ENCODE measurements at places on chromosomes 11 and 22.
A peak's percentile ranks its signal among the peaks of the same experiment; 100 is the strongest.

DNA sequence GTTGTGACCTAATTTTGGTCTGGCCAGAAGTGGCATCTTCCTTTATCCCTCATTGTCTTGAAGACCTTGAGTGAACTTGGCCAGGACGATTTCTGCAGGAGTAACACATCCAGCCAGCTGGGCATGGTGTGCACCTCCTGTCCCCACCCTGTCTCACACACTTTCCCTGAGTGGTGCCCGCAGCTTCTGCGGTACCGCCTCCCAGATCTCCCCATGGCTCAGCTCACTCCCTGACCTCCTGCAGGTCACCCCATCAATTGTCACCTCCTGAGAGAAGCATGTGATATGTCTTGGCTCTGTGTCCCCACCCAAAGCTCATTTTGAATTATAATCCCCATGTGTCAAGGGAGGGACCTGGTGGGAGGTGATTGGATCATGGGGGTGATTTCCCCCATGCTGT is 50.2 kb upstream of the TP53I11 start:
- no peak for DNase-seq

DNA sequence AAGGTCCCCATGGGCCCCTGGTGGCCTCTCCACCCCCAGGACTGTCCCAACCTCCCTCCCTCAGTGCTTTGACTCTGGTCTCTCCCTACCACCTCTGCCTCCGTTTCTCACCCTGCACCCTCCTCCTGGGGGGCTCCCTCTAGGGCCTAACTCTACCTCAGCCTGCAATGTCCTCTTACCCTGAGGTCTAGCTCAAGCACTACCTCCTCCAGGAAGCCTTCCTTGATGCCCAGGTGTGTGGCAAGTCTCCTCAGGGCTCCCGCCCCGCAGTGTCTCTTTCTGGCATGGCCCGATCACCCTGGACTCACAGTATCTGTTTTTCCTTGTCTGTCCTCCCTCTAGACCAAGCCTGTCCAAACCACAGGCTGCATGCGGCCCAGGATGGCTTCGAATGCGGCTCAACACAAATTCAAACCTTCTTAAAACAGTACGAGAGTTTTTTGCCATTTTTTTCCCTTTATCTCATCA is 90.8 kb downstream of the PHF21B start:
- no peak for DNase-seq

DNA sequence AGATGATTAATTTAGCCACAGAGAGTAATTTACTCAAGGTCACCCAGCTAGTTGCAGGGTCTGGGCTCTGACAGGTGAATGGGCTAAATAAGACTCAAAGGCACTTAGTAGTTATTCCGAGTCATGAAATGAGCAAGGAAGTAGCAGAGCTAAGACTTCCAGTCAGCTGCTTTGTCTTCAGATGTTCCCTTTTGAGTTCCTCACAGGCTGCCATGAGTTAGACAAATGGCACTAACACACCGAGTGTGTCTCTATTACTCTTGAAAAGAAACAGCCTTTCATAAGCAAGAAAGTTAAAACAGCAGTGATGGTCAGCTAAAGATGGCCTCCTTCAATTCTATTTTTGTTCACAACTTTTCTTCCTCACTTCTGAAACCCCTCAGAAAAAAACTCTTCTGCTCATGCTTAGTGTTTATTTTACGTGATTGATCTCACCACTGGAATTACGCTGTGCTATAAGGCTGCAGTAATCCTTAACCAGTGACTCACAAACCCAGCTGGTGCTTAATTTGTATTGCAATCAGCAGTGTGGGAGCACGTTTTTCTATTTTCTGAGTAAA is 389.1 kb downstream of the AASDHPPT start:
- no peak for DNase-seq

- DNase-seq = no peak
These were observed 20.5 kb downstream of the MRE11 start for GRCh38 chr11:94472916-94473799.

DNA sequence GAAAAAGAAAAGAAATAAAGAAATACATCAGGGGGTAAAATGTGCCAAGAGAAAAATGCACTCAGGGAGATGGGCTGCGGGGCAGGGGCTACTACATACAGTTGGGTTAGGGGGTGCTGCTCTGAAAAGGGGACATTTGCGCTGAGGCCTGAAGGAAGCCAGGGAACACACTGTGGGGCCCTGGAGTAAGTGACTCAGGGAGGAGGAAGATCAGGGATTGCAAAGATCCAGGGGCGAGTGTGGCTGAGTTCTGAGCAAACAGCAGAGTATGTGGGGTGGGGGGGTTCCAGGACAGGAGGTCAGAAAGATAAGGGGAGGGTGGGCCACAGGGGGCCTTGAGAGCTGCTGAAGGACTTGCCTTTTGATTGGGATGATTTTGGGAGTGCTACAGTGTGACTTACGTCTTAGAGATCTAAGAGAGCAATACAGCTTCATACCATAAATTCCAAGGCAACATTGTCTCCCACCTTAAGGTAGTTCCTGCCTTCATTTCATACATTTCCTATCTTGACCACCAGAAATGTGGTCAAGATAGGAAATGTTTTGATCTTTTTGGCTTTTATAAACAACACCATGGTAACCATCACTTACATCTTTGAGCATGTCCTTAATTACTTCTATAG is 5.8 kb downstream of the A4GALT start:
- no peak for DNase-seq

DNA sequence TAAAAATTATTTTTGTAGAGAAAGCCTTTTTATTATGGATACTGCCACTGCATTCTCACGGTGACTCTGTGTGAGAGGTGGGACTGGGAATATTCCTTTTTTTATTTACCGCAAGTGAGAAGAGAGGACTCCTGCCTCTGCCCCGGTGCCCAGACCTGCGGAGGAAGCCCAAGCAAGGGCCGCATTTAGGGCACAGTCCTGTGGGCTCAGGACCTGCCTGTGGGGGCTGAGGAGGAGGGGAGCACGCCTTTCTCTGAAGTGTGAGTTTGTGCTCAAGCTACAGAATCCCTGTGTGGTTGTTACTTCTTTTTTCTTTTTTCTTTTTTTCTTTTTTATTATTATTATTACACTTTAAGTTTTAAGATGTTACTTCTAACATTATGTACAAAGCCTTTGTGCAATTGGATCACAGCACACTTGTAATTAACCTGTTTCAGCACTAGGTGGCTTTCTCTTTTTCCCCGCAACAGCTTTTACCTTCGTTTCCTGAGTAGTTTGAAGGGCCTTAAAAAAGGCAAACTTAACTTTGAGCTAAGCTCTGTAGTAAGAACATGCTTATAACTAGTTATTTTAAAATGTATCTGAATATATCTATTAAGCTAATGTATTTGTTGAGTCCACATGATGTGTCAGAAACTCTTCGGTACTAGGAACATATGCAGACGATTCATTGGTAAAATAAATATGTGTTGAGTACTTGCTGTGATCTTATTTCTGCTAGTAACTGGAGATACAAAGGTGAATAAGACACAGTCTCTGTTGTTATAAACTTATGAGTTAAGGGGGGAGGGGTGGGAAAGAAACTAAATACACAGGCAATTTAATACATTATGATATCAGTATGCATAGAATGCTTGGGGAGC is 18.3 kb downstream of the AMOTL1 start:
- no peak for DNase-seq

- DNase-seq = no peak
These were observed 21.3 kb upstream of the CWF19L2 start for GRCh38 chr11:107478922-107479321.

DNA sequence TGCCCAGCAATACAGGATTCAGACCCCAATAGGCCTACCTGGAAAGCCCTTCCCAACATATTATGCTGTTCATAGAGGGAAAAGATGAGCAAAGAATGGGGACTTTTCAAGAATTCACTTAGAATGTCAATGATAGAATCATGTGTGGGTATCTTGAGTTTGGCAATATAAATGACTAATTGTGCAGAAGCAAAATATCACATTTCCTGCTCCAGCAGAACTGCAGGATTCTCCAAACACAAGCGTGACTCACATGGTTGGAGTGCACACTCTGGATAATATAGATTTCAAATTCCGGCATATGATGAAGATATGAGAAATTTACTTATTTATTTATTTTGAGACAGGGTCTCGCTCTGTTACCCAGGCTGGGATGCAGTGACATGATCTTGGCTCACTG is 12.5 kb upstream of the APOL5 start:
- DNase-seq = no peak

GRCh38 chr11:71119656-71120269 is 132.6 kb downstream of the SHANK2 start:
- no peak for DNase-seq

DNA sequence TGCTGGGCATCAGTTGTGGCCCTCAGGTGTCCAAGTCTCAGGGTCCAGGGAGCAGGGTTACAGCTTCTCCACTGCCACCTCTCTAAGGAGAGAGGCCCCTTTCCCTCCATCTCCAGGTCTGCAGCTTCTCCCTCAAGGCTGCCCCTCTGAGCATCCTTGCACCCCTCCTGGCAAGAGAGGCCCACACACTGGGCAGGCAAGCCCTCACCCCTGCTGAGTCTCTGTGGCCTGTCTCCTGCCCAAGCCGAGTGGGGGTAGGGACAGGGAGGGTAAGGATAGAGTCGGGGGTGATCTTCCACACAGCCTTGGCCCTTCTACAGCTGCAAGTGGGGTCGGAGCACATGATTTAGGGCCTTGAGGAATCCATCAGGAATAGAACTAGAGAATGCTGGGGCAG is 76.6 kb downstream of the ST3GAL4 start:
- no peak for DNase-seq

GRCh38 chr11:10619131-10619680 is 50.7 kb upstream of the LYVE1 start:
- DNase-seq = peak; percentile 62

- no peak for DNase-seq
These were observed 326.2 kb upstream of the PDGFD start for GRCh38 chr11:104490182-104490581.

- DNase-seq = no peak
These were observed 37.2 kb downstream of the CELSR1 start for GRCh38 chr22:46500201-46500600.

DNA sequence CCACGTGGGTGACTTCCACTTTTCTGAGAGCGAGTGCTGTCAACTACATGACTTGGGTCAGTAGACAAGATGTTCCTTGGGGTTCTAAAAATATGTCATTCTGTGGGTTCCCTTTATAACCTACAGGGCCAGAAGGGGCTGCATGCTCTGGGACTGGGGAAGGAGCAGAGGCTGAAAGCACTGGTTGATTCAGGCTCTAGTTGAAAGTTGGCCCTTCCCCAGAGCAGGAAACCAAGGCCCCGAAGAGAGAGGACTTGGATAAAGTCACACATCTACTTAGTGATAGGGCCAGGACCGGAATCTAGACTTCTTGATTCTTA is 9.9 kb downstream of the ADAMTS15 start:
- DNase-seq = no peak

DNA sequence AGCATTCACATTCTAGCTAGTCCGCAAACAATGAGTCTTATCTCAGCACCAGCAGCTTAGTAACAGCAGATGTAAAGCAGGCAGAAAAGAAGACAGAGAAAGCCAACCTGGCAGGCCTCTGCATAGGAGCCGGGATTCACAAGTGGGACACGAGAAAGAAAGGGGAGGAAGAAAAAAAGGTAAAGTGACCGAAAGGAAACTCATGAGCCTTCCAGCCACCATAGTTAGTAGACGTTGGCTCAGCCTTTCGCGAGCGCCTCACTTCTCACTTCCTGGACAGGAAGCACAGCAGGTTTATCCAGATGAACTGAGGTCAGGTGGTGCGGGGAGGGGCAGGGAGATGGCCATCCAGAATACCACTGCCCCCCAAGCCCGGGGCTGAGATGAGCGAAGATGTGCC is 19.7 kb upstream of the KAT5 start:
- no peak for DNase-seq

GRCh38 chr11:16015741-16016467 is 340.4 kb downstream of the SOX6 start:
- no peak for DNase-seq

DNA sequence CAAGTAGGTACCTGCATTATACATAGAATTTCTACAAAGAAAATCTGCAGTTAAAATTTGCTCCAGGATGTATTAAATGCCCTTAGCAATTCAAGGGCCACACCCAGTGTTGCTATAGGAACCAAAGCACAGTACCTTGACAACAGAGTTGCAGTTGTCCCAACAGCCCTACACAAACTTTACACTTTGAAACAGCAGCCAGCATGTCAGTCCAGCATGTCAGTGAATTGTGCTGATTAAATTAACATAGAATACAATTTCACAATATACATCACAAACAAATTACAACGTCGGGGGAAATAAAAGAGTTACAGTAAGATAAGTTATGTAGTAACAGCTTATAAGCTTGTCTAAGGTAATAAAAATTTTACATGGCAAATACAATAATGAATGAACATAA is 389.2 kb downstream of the SOX6 start:
- DNase-seq = no peak

DNA sequence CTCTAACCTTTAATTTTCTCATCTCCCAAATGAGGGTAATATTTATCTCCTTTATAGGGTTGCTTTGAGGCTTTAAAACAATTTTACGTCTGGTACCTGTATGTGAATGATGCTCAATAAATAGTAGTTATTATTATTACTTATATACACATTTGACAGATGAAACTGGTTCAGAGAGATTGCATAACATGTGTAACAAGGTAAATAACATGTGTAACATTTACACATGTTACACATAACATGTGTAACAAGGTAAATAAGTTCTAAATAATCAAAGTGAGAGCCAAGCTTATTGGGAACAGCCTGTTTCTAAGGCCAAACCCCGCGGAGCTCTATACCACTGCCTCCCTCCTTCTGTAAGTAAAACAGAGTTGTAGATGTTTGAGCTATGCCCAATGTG is 100.9 kb downstream of the MPPED2 start:
- DNase-seq = no peak

DNA sequence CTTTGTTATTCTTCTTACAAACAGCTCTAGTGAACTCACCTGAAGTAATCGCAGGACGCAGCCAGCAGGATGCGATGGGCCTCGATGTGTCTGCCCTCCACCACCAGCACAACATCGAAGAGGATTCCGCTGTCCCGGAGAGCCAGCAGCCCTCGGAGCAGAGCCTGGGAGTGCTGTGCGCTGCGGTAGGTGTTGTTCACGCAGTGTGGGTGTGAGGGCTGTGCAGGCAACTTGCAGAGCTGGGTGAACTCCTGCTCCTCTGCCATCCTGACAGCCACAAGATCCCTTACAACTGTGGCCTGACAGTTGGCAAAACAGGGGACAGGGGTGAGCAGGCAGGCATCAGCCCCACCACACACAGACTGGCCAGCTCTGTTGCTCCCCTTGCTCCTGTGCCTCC is 6.6 kb downstream of the KLHL22 start:
- no peak for DNase-seq

GRCh38 chr22:40345815-40346184 is 500 bp upstream of the ADSL start:
- no peak for DNase-seq

- no peak for DNase-seq
These were observed 255.1 kb downstream of the TTC28 start for GRCh38 chr22:28424427-28425080.

- DNase-seq = no peak
These were observed 6.7 kb downstream of the ASCC2 start for GRCh38 chr22:29831186-29831921.

GRCh38 chr11:119640541-119640940 is 88.5 kb downstream of the NECTIN1 start:
- no peak for DNase-seq

Data from vagina (tissue), 2 donors.